Nucleus accumbens (tissue), 56 donors: ENCODE measurements at places on chromosomes 4 and X.

DNA sequence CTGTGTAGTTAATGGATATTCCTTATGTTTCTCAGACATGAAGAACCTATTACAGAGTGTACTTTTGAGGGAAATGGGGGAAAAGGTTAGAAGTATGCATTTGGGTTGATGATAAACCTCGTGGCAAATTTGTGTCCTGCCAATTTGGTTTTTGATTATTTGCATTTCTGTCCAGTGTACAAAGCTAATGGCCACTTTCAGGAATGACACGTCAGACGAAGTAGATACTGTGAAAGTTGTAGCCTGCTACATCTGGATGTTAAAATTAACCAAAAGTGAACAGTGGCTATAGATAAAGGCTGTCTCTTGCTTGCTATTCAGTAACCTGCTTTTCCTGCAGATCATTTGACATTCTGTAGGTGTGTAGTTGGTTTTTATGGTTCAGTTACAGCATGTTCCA, 1.0 kb downstream of the PRDX4 start:
- no peak for DNase-seq

DNA sequence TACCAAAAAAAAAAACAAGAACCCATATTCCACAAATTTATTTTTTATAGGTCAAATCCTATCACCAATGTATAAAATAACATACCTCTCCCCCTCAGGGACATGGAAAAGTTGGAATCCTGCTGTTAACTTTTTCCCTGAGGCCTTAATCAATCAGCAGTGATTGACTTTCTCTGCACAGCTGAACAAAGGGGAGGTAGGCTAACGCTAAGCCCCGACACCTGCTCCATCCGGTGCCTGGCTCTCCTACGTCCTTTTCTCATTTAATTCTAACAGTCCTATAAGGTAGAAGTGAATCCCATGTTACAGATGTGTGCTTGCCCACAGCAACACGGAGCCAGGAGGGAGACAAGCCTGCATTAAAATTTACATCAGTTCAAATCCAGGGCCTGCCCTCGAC, 2.8 kb downstream of the CENPU start:
- DNase-seq, result no peak

- no peak for DNase-seq
These were observed 167.3 kb downstream of the MID1IP1 start for GRCh38 chrX:38968344-38969216.

DNA sequence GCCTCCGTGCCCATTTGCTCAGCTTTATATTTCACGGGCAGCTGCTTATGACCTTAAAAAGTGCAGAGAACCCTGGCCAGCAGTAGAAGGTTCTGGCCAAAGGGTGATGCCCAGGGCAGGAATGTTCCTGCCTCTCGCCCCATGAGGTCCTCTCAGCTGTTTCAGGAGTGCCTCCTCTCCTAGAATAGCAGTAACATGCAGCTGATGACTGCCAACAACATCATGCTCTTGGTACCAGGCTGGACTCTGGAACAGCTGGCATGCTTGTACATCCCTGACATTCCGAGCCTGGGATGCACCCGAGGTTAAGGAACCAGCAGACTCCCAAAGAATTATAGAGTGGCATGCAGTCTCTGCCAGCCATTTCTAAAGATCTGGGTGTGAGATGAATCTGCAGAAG, 11.7 kb upstream of the TENM3 start:
- DNase-seq, result no peak

DNA sequence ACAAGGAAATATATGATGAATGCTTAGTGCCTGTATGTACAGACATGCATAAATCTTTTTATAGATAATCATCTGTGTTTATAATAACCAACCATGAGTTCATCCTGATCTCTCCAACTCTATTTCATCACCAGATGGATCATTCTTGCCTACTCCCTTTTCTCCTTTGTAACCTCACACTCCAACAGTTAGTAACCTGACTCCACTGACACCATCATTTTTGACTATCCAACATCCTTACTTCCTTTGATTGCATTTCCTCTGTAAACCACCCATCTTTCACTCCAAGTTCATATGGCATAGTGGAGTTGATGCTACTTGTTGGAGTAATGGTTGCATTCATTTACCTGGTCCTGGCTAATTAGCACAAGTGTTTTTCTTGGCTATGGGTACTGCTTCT, 170.6 kb downstream of the ZNF330 start:
- DNase-seq, result no peak

- DNase-seq, result no peak
These were observed 32.9 kb downstream of the CXCL1 start for GRCh38 chr4:73902038-73902637.

GRCh38 chr4:4919927-4920326, 60.5 kb downstream of the MSX1 start:
- no peak for DNase-seq

DNA sequence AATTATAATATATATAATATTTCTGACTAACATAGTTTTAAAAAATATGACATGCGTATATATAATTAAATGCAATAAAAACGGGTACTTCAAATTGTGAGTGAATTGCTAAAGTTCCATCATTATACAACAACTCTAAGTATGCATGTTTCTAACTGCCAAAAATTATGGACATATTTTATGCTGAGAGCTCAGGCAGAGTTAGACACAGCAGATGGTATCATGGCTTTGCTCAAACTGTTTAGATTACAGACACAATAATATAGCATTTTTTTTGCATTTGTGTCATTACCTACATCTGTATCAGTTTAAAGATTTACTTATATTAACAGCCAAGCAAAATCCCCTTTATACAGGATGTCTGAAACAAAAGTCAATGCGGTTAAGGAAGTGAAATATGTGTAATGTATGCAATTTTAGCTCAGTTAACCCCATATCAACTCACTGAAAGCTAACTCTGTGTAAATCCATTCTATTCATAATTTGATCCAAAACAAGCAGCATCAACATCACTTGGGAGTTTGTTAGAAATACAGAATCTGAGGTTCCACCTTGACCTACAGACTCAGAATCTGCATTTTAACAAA, 119.1 kb upstream of the CNKSR2 start:
- no peak for DNase-seq

DNA sequence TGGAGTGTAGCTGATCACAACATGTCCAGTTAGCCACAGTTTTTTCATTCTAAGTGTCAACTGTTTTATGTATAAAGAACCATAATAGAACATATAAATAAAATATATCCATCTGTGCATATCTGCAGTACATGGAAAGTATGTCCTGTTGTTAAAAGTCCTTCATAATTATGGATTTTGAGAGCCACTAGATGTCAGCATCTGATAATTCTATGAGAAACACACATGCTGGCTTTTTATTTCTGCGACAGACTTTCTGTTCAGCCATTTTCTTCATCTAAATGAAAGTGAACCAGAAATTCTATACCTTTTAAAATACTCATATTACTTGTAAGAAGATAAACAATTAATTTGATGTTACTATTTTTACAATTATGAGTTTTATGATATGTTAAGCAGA, 251.5 kb downstream of the GPM6A start:
- DNase-seq, result no peak

DNA sequence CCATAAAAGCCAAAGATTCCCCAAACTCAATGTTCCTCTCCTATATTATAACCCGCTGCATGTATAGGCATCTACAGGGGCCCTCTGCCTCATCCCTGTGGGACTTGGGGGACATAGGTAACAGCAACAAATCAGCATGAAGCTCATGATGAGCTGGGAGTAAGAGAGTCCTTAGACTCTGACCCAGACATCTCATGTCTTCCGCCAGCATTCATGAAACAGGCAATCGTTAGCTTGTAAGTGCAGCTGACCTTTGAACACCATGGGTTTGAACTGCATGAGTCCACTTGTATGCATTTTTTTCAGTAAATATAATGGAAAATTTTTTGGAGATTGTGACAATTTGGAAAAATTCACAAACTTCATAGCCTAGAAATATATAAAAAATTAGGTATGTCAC, 10.4 kb upstream of the SCOC start:
- DNase-seq, result no peak

- no peak for DNase-seq
These were observed 31.3 kb downstream of the SOWAHB start for GRCh38 chr4:76866641-76867040.

GRCh38 chr4:99403380-99404184, 31.6 kb downstream of the ADH7 start:
- no peak for DNase-seq

- no peak for DNase-seq
These were observed 58.4 kb downstream of the AMELX start for GRCh38 chrX:11351375-11352295.

DNA sequence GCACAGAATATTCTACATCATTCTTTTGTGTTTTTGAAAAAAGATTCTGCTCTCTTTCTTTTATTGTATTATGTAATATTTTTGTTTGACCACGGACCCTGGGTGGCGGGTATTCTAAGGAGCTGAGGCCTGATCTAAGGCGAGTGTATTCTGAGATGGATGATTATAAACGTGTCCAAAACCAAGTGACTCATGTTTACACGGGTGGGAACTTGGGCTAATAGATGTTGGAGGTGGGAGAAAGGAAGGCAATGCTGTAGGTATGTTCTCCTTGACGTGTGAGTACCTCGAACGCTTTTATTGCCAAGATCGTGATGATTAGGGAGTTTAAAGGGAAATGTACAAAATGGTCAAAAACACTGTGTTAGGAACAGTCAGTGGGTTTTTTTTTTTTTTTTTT, 188.9 kb upstream of the FAT1 start:
- DNase-seq, result no peak

- no peak for DNase-seq
These were observed 131.3 kb downstream of the IL1RAPL2 start for GRCh38 chrX:104697294-104697693.

GRCh38 chrX:130848763-130849162, 54.2 kb downstream of the ENOX2 start:
- no peak for DNase-seq

DNA sequence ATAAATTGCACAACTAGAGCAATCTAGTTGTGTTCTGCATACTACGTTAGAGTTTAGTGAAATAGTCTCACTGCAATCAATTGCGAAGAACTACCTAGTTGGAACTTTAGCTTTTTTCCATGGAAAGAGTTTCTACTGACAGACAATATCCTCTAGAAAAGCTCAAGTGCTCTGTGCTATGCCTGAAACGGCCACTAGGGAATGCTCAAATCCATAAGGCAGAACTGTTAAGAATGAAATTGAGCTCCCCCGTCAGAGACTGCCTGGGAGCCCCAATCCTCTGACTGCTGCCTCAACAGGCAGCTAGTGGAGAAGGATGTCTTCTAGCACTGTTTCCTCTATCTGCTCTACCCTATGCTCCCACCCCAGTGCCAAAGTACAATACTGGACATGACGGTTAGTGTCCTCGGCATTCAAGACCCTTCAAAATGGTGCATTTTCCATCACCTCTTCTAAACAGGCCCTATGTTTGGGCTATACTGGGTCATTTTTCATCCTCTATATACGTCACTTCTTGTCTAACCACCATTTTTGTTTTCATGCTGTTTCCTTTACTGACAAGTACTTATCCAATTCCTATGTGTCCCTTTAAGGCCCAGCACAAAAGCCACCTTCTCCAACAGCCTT, 35.3 kb downstream of the FRMD7 start:
- no peak for DNase-seq

DNA sequence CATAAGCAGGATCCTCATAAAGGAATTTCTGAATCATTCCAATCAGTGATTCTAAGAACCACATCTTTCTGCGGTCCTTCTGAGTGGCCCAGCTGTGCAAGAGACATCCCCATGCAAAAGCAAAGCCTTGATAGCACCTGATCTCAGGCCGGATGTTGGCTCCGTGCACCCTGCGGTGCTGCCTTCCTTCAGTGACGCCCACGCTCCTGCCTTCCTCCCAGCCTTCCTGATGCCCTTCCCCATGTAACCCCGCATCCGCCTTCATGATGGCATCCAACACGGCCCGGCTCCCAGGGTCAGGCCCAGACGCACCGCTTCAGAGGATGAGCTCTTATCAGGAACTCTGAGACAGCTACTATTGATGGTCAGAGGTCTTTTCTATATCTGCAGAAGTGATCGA, 20.4 kb upstream of the CYP4V2 start:
- DNase-seq, result no peak

DNA sequence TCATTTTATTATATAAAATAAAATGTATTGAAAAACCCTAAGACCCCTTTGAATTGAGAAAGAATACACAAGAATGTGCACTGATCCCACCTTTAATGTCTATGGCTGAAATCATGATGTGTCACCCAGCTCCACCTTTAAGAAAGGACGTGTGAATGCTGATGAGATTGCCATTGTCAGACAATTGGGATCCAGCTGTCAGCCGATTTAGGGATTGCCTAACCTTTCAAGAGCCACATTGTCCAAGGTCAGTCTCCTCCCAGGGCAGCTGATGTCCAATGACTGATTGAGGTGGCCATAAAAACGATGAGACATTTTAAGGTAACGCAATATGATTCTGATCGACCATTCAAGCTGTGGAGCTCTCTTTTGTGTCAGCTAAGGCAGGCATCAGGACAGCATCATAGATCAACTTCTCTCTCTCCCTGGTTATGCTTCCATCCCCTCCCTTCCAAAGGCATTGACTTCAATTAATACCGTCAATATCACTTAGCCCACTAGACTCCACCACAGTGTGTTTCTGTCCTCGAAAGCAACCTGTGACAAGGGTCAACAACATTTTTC, 1676.4 kb downstream of the PCDH7 start:
- no peak for DNase-seq

DNA sequence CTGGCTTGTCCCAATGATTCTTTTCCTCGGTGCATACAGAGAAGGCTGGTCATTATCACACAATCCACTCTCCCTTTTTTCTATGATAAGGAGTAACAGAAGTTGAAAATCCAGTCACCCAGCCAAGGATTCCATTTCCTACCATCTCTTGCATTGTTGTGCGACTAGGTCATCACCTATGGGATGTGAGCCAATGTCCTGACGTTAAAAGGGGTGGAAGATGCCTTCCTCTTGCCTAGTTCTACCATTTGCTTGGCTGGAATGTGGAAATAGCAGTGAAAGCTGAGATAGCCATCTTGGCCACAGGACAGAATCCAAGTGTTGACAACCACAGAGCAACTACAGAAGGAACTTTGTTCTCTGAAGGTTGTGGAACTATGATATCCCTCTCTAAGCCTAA, 132.2 kb upstream of the KIT start:
- no peak for DNase-seq

DNA sequence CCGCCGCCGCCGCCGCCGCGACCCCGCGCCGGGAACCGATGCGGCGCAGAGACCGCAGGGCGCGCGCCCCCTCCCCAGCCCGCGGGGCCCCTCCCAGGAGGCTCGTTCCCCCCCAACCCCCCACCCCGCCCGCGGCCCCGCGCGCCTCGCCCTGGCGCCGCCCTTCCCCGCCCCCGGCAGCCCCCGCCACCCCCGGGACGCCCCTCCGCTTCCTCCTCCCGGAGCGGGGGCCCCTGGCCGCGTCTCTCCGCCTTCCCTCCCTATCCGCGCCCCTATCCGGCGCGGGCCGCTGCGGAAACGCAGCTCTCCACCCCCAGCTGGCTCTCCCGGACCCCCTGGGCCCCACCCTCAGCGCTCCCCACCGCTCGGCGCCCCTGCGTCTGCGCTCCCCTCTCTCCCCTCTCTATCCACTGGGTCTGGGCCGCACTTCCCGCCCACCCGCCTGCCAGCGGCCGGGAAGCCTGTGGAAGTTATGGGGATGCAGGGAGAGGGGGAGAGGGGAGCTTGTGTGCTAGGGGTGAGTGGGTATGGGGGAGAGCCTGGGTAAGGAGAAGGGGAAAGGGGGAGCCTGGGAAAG, at the start of gene TMEM271:
TMEM271 (minus strand) TSS at position 51 of the 577 bp plus-strand sequence. CDS start 233 bp downstream, outside the sequence.
- no peak for DNase-seq

GRCh38 chr4:108355186-108355901, 186.6 kb upstream of the LEF1 start:
- no peak for DNase-seq

GRCh38 chr4:183576701-183577404, 72.0 kb downstream of the ING2 start:
- DNase-seq, result no peak

- no peak for DNase-seq
These were observed 252.7 kb downstream of the OPHN1 start for GRCh38 chrX:68180579-68180978.
